ENCODE measurements at places on chromosomes 7 and 10.

GRCh38 chr7:97002555-97003261 lies 2.6 kb upstream of the DLX6 start:
- no peak for DNase-seq

DNA sequence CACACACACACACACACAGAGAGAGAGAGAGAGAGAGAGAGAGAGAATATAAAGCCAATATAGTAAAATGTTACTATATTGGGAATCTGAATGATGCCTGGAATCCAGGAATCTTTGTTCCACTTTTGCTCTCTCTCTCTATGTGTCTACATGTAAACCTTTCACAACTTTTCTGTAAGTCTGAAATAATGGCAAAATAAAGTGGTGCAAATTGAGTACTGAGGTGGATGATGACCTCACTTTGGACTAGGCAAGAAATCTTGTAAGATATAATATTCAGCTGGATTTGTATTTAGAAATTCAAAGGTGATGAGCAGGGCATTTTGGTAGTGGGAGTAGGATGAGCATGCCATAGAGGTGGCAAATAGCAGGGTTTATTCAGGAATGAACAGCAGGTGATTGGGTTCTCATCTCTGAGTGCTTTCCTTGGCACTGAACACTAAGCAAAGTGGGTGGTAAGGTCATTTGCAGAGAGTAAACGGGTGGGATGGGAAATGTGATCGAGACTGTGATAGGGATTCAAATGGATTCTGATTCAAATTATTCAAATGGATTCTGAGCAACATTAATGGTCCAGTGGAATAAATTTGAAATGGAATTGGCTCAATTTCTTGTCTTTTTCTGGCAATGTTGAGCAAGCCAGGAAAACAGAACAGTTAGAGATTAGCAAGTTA lies 9.7 kb upstream of the ANLN start:
- no peak for DNase-seq

DNA sequence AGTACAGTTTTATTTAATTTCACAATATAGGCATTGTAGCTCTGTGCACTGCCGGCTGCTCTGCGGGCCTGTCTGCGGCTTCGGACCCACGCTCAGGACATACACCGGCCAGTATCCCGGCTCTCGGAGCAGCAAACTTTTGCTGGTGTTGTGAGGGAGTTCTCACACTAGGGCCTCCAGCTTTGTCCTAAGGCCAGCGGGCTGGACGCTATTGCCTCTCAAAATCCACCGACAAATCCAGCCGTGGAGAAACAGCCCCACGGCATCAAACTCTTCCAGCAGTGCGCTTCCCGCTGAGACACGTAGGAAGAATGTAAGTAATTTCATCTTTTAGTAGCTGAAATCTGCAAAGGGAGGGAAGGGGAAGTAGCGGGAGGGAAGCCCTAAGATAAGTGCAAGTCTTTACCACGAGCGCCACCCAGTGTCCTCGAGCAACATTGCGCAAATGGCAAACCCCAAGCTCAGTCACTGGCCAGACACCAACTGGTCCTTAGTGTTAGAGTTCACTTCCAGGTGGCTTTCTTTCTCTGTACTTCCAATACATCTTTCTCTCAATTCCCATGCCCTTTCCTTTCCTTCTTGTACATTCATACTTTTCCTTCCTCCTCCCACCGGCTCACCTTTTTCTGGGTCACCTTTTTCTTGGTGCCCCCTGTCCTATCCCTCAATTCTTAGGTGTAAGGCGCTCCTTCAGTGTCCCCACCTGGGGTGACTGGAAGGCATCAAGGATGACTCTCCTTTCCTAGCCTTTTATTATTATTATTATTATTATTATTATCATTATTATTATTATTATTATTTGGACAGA lies 3.0 kb upstream of the DLX5 start:
- peak; percentile 97 for DNase-seq

- DNase-seq, result no peak
Measured at GRCh38 chr10:26508016-26508415, 69.9 kb downstream of the APBB1IP start.

GRCh38 chr7:45921381-45921698 lies 268 bp upstream of the IGFBP3 start:
- no peak for DNase-seq

- DNase-seq, result peak; percentile 54
Measured at GRCh38 chr10:114172776-114173602, 1.0 kb downstream of the CCDC186 start.

DNA sequence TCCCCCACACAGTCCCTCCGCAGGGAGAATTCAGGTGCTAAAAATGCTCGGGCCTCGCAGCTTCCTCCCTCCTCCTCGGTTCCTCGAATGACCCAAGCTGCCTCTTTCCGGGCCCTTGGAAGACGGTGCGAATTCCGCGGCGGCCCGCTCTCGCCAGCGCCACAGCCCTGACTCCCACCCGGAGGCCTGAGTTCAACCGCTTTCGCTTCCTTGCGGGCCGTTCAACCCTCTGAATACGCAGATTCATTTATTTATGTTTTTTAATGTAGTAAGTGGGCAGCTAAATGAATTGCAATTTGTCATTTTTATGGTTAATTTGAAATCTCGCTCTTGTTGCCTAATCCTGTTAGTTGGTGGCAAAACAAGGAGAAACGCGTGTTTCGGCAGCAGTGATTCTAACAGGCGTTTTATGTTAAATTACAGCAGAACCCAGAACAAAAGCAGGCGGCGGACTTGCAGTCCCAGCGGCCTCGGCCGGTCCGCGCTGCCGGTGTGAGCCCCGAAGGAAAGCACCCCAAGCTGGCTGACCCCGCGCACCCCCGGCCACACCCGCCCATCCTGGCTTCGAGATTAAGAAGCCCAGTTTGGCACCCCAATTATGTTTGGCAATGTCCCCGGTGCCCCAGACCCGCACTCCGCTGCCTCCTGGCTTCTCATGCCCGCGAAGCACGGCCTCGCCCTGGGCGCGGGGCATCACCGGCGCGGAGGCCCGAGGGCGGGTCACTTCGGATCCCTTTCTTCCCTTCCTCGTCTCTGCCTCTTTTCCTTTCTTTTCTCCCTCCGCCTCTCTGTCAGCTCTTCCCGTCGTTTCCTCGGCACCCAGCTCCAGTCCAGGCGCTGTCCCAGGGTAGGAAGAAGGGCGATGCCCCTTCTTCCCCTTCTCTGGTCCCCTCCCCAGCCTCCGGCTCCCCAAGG lies 75.9 kb downstream of the INSIG1 start:
- DNase-seq, result no peak

DNA sequence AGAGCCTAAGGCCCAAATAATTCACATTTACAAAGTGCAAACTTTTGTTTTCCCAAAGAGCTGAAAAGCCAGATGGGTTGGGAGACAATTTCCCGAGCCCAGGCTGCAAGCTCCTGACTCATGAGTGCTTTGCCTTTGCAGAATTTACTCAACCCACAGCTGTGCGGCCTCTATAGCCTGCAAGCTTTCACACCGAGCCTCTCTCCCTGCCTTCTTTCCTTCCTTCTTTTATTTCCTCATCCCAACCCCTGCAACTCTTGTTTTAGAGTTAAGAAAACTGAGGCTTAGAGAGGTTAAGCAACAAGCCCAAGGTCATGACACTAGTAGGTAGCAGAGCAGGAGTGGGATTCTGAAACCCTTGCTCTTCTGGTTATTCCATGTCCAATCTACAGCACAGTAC lies 203.0 kb upstream of the GPR26 start:
- DNase-seq, result no peak
